ENCODE measurements at places on chromosomes 4 and X. TPM values are rescaled to one million over a fixed set of nuclear protein-coding genes. Genes with fewer than 3 reads are reported as not detected.

- DNase-seq = no peak
Observed at GRCh38 chr4:26152056-26152455, 168.8 kb upstream of the RBPJ start.

- no peak for DNase-seq
Observed at GRCh38 chr4:14079601-14080000, 452.1 kb upstream of the BOD1L1 start.

DNA sequence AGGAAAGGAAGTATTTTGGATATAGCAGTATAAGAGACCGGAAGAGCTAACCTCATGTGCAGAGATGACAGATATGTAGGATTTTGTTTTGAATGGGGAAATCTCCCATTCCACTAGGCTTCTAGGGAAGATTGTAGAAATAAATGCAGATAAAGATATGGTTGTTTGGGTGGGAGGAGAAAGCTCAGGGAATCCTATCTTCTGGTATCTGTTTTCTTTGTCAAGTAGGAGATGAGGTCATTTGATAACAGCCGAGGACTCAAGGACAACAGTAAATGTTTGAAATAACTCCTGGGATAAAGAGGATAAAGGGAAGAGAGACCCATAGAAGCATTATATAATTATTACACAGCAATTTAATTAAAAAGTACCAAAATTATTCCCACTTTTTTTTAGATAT, 24.7 kb upstream of the ZMAT1 start:
- DNase-seq = no peak

DNA sequence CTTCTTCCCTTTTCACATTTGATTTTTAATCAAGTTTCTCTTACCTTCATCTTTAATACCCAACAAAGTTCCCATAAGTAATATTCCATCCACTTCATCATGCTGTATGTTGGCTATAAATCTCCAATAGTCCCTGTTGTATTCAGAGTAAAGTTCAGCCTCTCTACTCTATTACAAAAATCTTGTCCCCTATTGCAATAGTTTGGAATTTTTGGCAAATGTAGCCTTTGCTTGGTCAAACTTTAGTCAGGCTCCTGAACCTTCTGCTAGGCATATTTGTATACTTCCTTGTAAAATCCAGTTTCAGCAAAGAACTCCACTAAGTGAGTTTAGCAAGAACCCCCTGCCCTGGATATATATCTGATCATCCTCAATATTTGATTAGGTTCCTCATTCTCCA, 54.0 kb upstream of the PACRGL start:
- DNase-seq = no peak

DNA sequence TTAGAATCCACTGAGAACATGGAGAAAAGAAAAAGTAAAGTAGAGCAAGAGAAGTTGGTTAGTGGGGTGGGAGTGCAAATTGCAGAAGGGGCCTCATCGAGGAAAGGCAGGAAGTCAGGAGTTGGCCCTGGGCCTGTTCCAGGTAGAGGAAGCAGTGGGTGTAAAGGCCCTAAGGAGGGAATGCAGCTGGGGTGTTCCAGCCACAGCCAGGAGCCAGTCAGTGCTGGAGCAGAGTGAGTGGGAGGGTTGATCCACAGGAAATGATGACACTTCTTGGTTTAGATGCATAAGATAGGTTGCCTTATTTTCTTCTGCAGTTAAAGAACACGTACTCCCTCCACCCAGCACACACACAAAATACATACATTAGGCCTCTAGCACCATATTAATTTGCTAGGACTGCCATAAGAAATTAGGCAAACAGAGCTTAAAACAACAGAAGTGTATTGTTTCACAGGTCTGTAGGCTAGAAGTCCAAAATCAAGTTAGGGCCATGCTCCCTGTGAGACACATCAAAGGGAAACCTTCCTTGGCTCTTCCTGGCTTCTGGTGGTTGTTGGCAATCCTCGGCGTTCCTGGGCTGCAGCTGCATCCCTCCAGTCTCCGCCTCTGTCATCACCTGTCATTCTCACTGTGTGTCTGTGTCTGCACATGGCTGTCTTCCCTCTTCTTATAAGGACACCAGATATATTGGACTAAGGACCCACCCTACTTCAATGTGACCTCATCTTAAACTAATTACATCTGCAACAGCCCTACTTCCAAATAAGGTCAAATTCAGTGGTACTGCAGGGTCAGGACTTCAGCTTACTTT, 205.9 kb downstream of the AASDH start:
- DNase-seq = no peak

DNA sequence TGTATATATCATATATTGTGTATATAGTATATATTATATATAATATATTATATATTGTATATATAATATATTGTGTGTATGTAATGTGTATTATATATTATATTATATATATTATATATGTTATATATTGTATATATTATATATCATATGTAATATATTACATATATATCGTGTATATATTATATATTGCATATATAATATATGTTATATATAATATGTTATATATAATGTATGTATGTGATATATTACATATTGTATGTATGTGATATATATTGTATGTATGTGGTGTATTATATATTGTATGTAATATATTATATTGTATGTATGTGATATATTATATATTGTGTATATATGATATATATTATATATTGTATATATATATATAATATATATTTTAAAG, 30.5 kb downstream of the RAB40A start:
- no peak for DNase-seq

- no peak for DNase-seq
Observed at GRCh38 chr4:77010841-77011354, 61.3 kb downstream of the SEPTIN11 start.

DNA sequence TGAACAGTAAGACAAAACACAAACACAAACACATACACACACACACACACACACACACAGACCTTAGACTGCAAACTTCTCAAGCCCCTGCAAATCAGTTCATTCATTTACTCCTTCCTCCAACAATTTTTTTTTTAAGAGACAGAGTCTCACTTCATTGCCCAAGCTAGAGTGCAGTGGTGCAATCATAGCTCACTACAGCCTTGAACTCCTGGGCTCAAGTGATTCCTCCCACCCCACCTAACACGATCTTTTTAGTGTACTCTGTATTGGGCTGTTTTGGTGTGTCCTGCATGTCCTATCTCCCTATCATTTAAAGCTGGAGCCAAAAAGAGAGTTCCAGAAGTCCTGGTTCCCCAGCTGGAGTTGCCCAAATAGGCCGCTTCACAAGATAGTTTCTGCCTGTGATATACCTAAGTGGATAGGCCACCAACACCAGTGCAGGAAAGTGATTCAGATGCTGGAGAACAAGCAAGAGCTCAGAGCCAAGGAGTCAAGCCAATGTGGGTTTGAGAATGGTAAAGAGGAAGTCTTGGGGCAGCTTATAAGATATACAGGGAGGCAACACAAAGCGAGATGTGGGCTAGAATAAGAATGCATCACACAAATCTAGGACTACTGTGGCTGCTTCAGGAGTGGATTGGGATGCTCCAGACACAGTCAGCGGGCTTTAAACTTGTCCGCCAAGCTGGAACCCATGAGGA, 85.4 kb upstream of the RAPGEF2 start:
- peak; percentile 32 for DNase-seq

MAGEA9B gene
- polyA plus RNA-seq = 0.04 TPM

PDE5A gene
- polyA plus RNA-seq = 0.14 TPM

PCDH11X gene
- polyA plus RNA-seq = not detected

Data from B cell (primary cell).